ENCODE measurements at places on chromosomes 2 and 18. TPM values are rescaled to one million over a fixed set of nuclear protein-coding genes. Genes with fewer than 3 reads are reported as not detected.

Gene TRIB2
- 36.2 TPM for total RNA-seq

Gene EIF4E2
- 108 TPM for total RNA-seq

Gene PUS10
- 2.3 TPM for total RNA-seq

Gene DOCK10
- total RNA-seq, result 0.79 TPM

- no peak overlapping the region for H3K27ac ChIP-seq
- no peaks in the 10 kb centered on the region for H3K36me3 ChIP-seq
- H3K27me3 ChIP-seq, result no peaks in the 10 kb centered on the region
- no peak for DNase-seq
These were observed 22.9 kb upstream of the NCKAP5 start for GRCh38 chr2:133591164-133591563.

DNA sequence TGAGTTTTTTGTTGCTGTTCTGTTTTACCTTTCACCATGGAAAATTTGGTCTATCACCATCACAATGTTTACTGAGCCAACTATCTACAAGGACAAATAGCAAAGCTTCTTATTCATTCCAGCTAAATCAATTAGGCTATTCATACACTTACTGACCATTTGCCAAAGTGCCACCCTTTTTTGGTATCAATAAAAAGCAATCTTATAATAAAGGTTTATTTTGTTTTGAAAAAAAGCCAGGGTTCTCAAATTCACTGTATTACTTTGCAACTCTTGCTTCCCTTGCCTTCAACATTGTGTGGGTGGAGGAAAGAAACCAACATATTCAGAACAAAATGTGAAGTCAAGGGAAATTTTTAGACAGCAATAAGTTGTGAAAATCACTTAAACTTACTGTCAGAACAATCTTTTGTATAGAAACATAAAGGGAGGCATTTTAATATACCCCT lies 15.3 kb downstream of the PELI1 start:
- H3K36me3 ChIP-seq, result peaks cover 15% of the 10 kb centered on the region
- H3K27me3 ChIP-seq, result no peaks in the 10 kb centered on the region

DNA sequence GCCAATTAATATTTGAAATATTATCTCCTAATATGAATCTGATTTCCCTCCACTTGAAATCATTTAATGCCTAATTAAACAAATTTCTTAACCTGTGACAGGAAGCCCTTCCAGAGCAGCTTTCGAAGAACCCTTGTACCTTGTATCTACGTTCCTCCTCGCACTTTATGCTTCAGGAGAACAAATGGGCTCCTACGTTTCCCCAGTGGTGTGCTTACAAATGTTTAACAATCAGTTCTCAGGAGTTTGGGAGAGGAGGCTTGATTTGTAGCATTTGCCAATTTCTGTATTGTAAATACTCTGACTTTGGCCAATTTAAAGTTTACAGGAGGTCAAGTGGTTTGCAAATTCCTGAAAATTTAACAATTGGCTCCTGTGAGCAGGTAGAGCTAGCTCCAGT lies 327.8 kb downstream of the THSD7B start:
- no peak for DNase-seq
- no peaks in the 10 kb centered on the region for H3K4me1 ChIP-seq
- H3K27me3 ChIP-seq, result no peaks in the 10 kb centered on the region
- no peak overlapping the region for H3K27ac ChIP-seq

- no peak for DNase-seq
- H3K27me3 ChIP-seq, result no peaks in the 10 kb centered on the region
- H3K36me3 ChIP-seq, result no peaks in the 10 kb centered on the region
These were observed 180.9 kb upstream of the ACVR2A start for GRCh38 chr2:147663962-147664361.

- H3K4me3 ChIP-seq, result peak overlapping the region; percentile 65
- H3K36me3 ChIP-seq, result peaks cover 28% of the 10 kb centered on the region
- no peaks in the 10 kb centered on the region for H3K27me3 ChIP-seq
- H3K4me1 ChIP-seq, result peaks cover 2% of the 10 kb centered on the region
- no peak overlapping the region for H3K27ac ChIP-seq
These were observed 2.7 kb downstream of the CDCA7 start for GRCh38 chr2:173357346-173357745.

- H3K4me1 ChIP-seq, result peaks cover 16% of the 10 kb centered on the region
- peak overlapping the region; percentile 90 for H3K4me3 ChIP-seq
- DNase-seq, result no peak
- H3K36me3 ChIP-seq, result peaks cover 11% of the 10 kb centered on the region
- H3K27ac ChIP-seq, result no peak overlapping the region
- no peaks in the 10 kb centered on the region for H3K27me3 ChIP-seq
These were observed 19.7 kb upstream of the STPG4 start for GRCh38 chr2:47174733-47175361.
